SHP77 treated with DMSO at 0.1 percent for 48 hours (cell line): ENCODE measurements at places on chromosomes 6 and 20.

GRCh38 chr6:165186041-165186440 is 123.4 kb downstream of the C6orf118 start:
- DNase-seq: no peak

GRCh38 chr6:13515912-13516311 is 28.5 kb upstream of the GFOD1 start:
- no peak for DNase-seq

DNA sequence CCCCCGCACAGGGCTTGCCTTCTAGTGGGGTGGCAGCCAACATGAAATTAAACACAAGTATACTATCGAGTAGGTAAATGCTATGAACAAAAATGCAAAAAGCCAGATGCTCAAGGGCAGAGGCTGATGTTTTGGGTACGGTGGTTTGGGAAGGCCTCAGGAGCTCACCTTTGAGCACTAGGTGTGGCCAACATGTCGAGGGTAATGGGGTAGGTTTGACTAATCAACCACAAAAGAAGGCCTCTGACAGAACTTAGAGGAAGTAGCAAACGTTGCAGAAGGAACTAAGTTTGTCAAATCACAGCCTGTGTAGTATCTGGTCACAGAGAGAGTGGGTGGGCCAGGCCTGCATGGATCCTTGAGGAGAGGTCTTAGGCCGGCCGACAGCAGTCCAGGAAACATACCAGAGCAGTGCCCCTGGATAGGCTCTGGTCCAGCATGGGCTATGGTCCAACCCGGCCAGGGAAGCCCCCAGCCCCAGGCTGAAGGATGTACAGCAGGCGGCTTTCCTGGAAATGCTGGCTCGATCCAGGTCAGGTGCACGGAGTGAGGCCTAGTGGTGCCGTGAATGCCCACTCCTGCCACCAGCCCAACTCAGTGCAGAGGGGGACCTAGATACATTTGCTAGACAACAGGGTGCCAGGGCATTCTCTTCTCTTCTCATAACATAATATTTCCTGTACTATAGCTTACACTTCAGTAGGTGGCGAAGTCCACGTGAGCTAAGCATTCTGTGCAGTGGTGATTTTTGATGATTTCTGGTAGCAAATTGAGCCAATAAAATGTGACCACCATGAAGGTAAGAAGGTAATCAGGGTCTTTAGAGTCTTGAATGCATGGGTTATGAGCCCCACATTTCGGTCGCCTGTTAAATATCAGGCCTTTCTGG is 56.3 kb upstream of the CD93 start:
- peak; percentile 57 for DNase-seq

GRCh38 chr6:129903082-129903481 is 42.0 kb upstream of the TMEM244 start:
- no peak for DNase-seq
